ENCODE measurements at places on chromosomes 5 and 9. TPM values are rescaled to one million over a fixed set of nuclear protein-coding genes. Genes with fewer than 3 reads are reported as not detected.

GRCh38 chr5:93431250-93431649 is 149.8 kb downstream of the NR2F1-AS1 start:
- no peak for DNase-seq

DNA sequence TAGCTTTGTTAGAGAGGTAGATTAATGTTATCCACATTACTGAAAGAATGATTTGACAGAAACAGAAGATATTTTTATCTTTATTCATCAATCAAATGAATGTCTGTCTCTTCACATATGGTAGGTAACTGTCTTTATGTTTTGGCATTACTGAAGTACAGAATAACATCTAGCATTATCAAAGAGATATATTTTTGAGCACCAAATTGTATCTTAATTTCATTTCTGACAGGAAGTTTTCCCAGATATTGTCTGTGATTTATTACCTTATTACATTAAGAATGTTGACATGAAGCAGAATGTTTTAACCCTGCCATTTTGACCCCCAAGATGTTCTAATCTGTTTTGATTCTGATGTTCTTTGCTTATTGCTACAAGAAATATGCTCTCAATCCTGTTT is 20.3 kb downstream of the CNTRL start:
- no peak for DNase-seq

DNA sequence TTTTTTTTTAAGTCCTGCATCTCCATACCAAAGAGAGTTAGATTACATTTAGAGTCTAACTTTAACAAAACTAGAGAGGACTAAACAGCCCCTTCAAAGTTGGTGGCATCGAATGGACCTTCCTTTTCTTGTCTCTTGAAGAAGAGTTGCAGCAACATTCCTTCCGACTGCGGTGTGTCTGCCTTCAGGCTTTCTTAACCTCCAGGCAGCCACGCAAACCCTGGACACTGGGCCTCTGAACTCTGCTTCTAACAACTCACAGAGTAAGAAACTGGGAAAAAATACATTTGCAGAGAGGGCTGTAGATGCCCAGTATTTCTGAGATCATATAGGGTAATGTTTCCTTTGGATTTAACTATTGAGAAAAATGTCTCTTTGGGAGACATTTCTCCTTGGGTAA is 120.5 kb upstream of the MAST4 start:
- no peak for DNase-seq

PLAC8L1 gene
- total RNA-seq: not detected

Data from activated naive CD8-positive, alpha-beta T cell treated with anti-CD3 and anti-CD28 coated beads, Interleukin-2, amount 10 ng/mL, durations not matched to agents 7 days and 5 days (primary cell).